ENCODE measurements at places on chromosomes 5 and 9.

DNA sequence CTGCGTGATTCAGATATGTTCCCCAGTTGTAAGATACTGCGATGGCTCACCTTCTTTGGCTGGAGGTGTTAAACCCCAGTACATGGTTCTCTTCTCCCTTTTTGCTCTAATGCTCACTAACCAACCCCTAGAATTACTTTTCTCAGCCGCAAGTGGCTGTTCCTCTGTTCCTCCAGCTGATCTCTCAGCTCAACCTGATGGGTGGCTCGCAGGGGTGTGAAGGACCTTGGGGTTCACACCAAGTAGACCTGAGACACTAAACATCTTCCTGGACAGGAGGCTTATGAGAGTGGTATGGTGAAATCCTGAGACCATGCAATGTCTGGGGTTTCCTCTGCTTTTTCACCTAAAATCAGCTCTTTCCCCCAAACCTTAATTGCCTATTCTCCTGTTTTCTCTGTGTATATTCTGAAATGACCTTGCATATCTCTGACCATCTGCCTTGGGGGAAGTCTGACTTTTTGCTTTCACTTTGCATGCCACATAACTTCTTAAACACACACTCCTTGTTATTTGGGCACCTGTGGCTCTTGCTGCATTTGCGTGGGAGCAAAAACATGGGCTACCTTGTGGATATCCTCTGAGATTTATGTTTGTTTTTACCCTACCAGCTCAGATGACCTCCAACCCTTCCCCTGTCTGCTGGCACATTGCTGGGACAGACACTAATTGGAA is 15.9 kb upstream of the IFNA14 start:
- DNase-seq, result no peak

GRCh38 chr9:38650564-38650963 is 30.2 kb upstream of the ANKRD18A start:
- DNase-seq, result no peak

- DNase-seq, result peak; percentile 89
These were observed 339.2 kb downstream of the PIK3R1 start for GRCh38 chr5:68554571-68555279.

DNA sequence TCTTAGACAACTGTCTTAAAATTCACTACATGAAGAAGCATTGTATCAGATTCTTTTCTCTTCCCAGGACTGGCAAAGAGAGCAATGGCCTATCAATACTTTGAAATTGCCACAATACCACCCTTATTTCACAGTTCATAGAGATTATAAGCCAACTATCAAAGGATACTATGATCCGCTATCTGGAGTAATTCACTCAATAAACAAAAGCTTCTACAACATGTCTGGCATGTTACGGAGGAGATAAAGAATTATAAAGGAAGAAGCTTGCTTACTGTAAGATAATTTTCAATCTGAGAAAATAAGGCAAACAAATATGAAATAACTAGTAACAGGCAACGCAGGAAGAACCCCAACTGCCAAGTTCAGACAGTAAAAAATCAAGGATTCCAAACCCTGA is 114.8 kb downstream of the GNAQ start:
- DNase-seq, result no peak

- DNase-seq, result no peak
These were observed 11.1 kb downstream of the UNC13B start for GRCh38 chr9:35172878-35173277.

DNA sequence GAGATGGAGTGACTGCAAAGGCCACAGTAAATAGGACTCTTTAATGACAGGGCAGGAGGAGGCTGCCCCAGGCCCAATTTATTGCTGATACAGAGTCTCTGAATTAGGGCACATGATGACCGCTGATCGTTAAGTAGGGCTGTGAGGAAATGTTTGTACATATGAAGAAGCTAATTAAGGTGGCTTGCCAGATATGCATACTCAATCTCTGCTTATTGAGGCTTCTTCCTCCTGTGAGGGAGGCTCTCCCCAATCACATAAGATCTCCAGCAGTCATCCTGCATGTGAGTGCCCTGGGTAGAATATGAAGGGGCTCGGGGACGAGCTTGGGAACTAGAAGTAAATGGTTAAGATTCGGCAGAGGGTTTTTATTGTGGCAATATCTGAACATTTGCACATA is 8.2 kb upstream of the CD180 start:
- no peak for DNase-seq

GRCh38 chr9:18255158-18255629 is 218.8 kb upstream of the ADAMTSL1 start:
- DNase-seq, result peak; percentile 90

GRCh38 chr5:43161244-43161643 is 30.8 kb upstream of the NIM1K start:
- DNase-seq, result no peak

DNA sequence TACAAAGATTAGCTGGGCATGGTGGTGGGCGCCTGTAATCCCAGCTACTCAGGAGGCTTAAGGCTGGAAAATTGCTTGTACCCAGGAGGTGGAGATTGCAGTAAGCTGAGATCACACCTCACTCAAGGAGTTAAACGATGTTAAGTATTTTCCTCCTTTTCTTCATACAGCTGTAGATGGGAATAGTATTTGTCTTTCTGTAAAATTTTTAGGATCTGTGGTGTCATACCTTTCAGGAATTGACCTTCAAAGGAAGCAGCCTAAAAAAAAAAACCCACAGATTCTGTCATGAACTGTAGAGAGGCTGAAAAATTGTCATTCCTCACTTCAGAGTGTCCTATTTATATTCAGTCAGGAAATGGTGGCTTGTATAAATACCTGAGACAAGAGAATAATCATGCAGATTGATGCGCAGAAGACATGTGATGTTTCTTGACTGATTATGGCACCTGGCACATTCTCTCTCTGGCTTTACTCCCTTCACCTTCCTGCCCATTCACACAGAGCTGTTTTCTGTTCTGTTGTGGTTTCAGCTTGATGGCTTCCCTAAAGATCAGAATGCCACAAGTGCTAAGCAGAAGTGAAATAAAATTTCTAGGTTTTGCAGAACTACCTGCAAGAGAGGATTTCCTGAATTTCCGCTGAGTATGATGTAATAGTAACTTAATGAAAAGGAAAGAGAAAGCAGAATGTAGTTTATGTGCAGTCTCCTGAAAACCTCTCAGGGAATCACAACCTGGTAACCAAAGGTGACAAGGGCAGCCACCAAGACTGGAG is 3.8 kb downstream of the IFNA1 start:
- no peak for DNase-seq

- no peak for DNase-seq
These were observed 1.1 kb downstream of the MAML1 start for GRCh38 chr5:179733772-179734126.

DNA sequence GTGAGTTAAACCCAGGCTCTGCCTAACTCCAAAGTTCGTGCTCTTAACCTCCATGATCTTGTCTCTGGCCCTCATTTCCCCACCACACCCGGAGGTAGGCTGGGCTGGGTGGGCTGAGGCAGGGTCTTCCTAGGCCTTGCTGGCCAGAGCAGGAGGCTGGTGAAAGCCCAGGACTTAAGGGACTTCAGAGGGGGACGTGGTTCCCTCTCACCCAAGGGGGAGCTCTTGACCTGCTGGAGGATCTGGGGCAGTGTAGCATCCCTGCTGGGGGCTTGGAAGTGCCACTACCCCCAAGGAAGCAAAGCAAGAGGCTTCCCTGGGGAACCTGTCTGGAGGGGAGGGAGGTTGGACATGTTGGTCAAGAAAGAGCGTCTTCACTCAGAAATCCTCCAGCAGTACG is 14.7 kb downstream of the PITX1 start:
- DNase-seq, result no peak

DNA sequence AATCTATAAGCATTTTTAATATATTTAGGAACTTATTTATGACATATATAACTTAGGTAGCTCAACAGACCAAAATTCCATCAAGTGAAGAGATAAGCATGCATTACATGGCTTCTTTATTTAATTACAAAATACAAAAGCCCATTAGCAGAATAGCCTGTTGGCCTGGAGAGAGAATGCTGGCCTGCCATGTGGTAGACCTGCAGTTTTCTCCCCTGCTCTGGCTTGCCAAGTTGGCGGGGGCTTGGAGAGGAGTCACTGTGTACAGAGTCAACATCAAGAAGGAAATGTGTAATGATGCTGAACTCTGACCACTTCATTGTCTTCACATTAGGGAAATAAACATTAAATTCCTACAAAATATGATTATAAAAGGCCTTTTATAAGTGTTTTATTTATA is 69.8 kb upstream of the CNTLN start:
- no peak for DNase-seq

DNA sequence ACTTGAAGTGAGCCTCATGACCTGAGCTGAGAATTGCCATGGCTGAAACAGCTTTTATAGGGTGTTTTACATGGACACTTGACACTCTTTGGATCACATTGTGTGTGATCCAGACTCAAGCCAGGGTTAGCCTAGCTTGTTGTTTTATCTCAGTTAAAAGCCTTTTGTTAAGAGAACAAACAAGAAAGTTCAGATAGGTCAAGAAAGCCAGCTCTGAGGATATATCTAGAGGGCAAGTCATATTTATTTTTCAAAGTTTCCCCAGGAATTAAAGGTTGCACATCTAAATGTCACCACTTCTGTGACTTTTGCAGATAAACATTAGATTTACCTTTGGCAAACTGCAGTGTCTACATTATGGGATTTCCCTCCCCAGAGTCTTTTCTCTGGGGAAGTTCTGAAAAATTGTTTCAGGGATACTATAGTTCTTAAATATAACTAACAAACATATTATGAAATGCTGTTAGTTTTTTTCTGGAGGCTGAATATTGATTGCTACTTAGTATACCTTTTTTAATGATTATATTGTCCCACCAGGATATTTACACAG is 134.5 kb downstream of the C9orf152 start:
- DNase-seq, result no peak

DNA sequence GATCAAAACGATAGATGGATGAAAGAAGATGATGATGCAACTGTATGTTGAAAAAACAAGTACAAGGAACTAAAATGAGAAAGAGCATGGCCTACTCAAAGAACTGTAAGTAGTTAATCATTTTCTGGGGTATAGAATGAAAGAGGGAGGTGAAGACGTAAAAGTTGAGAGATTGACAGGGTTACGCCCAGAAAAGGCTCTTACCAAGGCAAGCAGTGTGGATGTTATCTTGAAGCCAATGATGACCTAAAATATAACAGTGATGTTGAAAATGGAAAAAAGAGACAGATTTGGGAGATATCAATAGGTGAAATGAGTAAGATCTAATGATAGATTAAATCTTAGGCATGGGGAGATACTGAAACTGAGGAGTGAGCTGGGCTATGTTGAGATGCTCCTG is 80.4 kb upstream of the GNAQ start:
- DNase-seq, result no peak

DNA sequence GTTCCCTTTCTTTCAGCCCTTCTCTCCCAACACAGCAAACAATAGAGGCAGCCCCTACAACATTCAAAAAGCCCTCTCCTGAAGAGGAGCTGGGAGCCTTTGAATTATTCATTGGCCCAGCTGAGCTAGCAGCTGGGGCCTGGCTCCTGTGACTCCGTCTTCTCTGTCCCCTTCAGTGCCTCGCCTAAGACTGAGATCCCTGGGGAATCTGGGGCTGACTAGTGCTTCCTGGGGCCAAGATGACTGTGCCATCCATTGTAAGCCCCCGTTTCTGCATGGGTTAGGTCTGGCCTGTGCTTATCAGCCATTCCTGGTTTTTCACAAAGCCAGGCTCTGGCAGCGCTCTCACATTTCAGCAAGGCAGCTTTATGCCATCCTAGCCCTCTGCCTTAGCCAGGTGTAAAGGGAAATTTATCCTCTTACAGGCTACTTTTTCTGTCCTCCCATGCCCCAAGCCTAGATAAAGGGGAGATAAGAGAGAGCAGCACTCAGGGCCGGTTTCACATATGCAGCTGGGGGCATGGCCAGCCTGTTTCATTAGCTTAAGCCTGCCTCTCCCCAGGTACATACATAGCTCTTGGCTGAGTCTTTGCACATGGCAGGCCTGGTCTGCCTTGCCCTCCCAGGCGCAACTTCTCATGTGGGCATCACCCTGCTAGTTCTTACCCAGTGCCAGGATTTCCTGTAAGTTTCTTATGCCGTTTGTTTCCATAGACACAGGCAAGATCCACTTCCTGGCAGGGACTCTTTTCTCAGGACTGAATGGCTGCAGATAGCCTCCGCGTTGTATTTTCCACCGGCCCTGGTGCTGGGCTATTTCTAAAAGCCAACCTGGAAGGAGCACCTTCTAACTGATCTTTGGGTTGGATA is 15.8 kb downstream of the PTPA start:
- DNase-seq, result no peak

GRCh38 chr5:40958811-40959210 is 49.5 kb downstream of the C7 start:
- no peak for DNase-seq

- peak; percentile 41 for DNase-seq
These were observed 29.3 kb downstream of the PCDH1 start for GRCh38 chr5:141848744-141849414.

GRCh38 chr5:168066536-168067208 is 224.8 kb upstream of the WWC1 start:
- DNase-seq, result peak; percentile 52

DNA sequence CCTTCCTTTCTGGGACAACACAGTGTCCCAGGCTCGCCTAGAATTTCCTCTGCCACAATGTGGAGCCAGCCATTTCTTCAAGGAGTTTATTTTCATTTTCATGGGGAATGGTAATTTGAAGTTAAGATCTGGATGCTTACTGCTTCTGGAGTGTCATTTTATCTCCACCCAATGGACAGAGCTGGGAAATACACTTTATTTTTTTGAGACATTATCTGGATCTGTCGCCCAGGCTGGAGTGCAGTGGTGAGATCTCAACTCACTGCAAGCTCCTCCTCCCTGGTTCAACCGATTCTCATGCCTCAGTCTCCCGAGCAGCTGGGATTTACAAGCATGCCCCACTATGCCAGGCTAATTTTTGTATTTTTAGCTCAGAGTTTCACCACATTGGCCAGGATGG is 12.7 kb upstream of the THG1L start:
- DNase-seq, result peak; percentile 79

Data from fibroblast of upper back skin (primary cell).